Pons (tissue), 1 donor: ENCODE measurements at places on chromosomes 13 and 19.

- no peak for DNase-seq
These were observed 144.0 kb downstream of the KDM4B start for GRCh38 chr19:5112681-5113575.

GRCh38 chr19:1837625-1838105 is 10.6 kb downstream of the REXO1 start:
- no peak for DNase-seq

GRCh38 chr13:40996426-40997092 is 22.6 kb downstream of the ELF1 start:
- no peak for DNase-seq

- DNase-seq, result peak; percentile 64
These were observed at the start of gene ZNF507 for GRCh38 chr19:32345261-32346207. Gene ZNF507 (plus strand): TSS chr19:32345610. CDS start chr19:32352831, 7,221 bp downstream.

DNA sequence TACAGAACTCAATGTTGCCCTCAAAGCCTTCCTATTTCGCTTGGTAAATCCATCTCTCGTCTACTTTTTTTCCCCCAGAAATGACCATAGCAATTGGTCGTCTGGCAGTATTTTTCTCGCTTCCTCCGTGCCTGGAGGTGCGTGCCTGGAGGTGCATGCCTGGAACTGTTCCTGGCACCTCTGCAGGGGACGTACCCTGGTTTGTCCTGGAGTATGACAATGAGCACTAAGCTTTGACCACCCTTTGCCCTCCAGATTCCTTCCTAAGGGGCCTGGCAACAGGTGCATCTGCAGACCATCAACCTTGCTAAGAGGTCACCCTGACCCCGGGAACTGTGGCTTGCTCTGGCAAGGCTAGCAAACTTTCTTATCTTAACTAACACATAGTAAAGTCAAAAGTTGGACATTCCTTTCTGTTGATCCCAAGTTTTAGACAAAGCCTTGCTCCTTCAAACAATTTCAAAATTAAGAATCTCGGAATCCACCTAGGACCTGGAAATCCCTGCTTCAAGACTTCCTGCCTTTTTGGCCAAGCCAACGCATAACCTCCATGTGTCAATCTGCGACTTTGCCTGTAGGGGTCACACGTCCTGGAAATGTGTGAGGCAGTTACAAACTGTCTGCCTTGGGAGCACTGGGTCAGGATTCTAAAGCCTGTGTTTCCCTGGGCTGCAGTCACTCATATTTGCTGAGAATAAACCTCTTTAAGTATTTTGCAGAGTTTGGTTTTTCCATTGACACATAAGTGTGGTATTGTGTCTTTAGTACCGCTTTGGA is 28.8 kb upstream of the TUBGCP3 start:
- DNase-seq, result peak; percentile 48

- DNase-seq, result no peak
These were observed 153.8 kb downstream of the KCTD12 start for GRCh38 chr13:76732367-76732766.

- DNase-seq, result no peak
These were observed 7.8 kb downstream of the ACTN4 start for GRCh38 chr19:38655148-38655824.

DNA sequence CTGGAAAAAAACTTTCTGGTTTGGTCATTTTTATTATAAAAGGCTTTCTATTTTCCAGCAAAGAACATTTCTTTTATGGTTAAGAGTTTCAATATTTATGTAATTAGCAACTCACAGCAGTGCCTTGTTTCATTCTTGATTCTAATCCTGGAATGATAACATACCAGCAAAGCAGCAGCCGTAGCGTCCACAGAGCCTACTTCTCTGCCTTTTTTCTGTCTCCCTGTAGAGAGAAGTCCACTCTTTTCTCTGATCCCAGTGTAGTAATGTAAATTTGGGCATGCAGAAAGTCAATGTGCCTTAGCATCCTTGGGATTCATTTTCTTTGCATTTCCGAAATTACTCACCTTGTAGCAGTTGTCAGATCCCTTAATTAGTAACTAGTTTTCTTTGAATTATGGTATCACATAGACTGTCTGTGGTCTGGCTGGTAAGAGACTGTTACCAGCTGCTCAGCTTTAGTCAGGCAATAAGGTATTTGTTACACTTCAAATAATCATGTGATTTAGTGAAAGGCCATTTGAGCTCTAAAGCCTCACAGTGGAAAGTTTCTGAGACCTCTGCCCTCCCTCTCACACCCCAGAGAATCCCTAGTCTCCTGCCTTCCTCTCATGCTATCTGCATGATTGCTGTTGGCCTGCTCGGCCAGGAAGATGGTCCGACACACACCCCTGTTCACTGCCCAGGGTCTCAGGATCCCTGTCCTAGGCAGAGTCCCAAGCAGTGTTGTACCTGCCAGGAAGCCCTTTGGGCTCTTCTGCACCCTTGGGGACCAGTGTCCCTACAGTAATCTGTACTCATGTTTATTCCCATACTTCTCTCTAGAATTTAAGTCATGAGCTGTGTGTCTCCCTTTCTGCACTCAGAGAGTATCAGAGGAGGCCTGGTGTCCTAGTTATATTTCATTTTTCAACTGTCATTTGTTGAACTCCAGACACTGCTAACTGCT is 86.3 kb downstream of the LRCH1 start:
- no peak for DNase-seq

DNA sequence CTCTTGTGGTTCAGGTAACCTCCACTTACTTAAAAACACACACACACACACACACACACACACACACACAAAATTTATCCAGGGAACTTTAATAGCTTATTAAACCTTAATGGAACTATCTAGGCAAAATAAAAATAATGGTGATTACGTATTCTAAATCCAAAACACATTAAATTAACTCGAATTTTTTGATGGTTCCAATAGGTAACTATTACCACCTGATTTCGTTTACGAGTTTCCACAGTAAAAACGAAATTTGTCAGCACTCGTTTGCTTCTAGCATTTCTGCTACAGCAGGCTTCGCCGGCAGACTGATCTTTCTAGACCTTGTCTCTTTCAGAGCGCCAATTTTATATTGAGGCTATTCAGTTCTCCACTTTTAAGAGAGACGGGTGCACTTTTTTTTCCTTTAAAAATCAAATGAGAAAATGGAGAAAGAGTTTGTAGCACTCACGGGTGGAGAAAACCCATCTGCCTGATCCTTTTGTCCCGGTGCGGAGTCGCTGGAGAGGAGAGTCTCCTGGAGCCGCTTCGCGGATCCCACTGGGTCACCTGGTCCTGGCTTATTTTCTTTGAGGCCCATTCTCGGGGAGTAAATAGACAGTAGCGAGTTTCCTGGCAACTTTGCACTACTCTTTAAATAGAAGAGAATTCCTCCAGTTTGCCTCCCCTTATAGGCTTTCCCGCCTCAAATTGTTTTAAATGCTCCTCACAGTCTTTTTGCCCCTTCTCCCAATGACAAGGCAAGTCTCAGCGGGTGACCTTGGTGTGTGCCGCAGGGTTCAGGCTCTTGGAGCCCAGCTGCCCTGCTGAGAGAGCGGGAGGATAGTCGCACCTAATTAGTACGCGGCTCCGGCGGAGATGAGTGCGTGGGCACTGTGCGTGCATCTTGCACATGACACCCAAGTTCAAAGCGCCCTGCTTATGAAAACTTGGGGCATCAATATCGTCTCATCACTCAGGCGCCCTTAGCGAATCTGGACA is 117.0 kb downstream of the KCNRG start:
- no peak for DNase-seq

DNA sequence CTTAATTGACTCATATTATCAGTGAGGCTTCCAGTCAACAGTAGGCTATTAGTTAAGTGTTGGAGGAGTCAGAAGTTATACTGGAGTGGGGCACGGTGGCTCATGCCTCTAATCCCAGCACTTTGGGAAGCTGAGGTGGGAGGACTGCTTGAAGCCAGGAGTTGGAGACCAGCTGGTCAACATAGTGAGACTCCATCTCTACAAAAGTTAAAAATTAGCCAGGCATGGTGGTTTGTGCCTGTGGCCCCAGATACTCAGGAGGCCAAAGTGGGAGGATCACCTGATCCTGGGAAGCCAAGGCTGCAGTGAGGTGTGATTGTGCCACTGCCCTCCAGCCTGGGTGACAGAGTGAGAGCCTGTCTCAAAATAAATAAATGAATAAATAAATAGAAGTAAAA is 53.2 kb downstream of the COMP start:
- no peak for DNase-seq

DNA sequence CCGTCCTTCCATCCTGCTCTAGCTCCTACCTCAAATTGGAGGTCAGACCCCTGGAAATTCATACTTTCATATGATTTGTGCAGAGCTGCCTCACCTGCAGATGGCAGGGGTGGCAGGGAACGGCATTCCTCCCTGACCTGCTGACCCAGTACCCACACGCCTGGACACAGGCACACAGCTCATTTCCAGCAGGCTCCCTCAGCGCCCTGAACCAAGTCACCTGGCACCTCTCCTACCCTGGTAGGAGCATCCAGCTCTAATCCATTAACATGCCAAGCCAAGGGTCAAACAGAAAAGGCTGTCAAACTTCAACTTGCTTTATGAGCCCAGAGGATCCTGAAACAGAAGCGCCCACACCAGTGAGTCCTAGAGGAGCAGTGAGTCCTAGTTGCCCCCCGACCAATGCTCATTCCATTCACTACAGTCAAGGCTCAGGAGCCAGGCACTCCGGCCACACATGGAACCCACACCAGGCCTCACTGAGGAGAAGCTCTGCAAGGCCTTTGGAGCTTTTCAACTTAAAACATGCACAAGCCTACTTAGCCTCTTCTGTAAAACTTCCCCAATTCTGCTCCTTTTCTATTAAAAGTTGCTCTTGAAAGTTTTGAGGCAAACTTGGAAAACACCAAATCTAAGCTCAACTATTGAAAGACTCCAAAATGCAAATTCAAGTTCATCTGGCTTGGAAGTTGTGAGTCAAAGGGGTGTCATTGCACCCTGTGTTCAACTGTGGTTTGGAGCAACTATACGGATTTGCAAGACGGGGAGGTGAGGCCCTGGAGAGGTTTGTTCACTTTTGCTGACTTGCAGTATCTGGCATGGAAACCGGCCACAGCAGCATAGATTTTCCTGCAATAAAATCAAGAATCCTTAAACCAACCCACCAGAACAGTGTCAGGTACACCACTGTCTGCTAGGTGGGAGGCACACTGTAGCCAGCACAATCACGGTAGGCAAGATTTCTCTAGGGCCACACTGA is 96.7 kb downstream of the CRYL1 start:
- no peak for DNase-seq

GRCh38 chr13:103844471-103844870 is 778.3 kb upstream of the SLC10A2 start:
- no peak for DNase-seq

DNA sequence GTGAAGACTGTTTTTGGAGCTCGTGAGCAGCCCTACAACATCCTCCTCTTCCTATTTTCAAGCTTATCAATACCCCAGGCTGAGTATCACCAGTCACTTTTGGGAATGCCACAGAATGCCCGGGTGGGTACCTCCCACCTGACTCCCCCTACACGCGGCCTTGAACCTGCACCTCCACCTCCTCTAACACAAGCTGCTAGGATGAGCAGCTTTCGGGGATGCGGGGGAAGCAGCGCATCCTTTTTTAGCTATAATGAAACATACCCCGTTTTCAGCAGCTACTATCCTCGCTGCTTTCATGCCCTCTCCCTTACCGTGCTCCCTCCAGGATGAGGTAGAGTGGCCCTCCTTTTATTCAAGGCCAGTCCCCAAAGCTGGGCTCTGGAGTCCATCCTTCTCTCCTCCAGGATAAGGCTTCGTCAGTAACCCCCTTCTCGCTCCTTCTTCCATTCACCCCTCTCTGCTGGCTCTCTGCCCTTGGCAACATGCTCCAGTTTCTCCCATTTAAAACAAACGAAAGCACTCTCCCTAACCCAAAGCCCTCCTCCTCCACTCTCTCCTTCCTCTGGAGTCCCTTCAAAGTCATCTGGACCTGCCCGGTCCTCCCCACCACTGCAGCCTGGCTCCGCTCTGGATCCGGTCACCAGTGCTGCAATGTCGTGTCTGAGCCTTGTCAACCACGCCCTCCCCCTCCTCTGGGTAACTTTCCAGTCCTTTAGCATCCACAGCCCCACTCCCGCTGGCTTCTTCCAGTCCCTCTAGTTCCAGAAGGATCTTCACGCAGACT is 55.3 kb downstream of the STK24 start:
- DNase-seq, result no peak

GRCh38 chr13:85108356-85108755 is 690.9 kb downstream of the SLITRK6 start:
- DNase-seq, result no peak

DNA sequence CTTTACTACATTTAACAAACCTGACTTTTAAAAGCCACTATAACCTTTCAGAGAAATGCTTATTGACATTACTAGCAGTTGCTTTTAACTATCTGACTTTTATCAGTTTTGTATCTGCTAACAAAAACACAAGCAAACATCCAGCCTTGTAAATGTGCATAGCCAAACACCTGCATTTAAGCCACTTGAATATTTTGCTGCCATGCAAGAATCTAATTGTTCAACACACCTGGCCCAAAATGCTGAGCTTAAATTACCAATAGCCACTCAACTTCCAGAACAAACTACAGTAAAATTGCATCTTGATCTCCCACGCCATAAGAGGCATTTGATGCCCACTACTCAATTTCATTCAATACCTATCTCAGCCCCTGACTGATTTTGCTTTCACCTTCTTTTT is 9.3 kb downstream of the ZIC5 start:
- no peak for DNase-seq

DNA sequence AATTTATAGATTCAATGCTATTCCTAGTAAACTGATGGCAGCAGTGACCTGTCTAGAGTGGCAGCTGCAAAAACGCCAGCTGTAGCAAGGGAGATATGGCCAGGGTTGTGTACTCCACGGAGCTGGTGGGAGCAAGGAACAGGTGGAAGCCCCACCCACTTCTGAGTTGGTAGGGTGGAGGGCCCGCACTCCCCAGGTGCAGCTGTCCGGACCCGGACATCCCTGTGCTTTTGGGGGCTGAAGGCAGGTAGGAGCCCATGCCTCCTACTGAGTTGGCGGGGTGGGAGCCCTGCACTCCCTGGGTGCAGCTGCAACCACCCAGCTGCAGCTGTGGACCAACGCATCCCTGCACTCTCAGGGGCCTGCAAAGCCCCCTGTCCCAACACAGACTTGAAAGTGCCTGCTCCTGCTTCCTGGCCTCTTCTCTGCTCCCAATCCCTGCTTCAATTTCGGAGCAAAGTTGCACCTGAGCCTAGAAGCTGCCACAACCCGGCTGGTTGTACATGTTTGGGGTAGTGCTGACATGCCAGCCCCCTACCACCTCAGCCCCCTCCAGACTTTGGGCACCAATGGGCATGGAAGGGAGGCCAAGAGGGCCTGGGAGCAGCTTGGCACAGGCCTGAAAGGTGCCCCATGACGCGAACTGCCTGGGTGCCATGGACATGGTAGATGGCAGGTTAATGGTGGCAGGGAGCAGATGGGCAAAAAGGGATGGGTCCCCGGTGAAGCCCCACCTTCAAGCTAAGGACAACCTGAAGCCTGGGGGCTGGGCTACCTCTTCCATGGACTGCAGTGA is 19.8 kb downstream of the UGGT2 start:
- DNase-seq, result no peak

- no peak for DNase-seq
These were observed 1289.4 kb downstream of the PCDH9 start for GRCh38 chr13:65940720-65941119.

DNA sequence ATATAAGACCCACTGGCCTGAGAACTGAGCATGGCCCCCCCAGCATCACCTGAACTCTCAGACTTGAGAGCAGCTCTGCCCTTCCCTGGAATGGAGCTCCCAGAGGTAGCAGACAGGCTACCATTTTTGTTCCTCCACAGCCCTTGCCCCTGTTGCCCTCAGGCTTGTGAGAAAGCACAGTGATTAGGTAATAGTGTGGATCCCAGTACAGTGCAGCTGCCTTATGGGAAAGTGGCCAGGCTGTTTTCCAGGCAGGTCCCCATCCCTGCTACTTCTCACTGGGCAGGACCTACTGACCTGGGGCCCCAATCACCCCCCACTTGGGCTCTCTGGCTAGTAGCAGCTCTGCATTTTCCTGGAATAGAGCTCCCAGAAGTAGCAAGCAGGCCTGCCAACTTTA is 834.0 kb downstream of the DACH1 start:
- no peak for DNase-seq
